CD8-positive, alpha-beta T cell (primary cell): ENCODE measurements at places on chromosomes 16 and 17. TPM values are rescaled to one million over a fixed set of nuclear protein-coding genes. Genes with fewer than 3 reads are reported as not detected.
A peak's percentile ranks its signal among the peaks of the same experiment; 100 is the strongest.

DNA sequence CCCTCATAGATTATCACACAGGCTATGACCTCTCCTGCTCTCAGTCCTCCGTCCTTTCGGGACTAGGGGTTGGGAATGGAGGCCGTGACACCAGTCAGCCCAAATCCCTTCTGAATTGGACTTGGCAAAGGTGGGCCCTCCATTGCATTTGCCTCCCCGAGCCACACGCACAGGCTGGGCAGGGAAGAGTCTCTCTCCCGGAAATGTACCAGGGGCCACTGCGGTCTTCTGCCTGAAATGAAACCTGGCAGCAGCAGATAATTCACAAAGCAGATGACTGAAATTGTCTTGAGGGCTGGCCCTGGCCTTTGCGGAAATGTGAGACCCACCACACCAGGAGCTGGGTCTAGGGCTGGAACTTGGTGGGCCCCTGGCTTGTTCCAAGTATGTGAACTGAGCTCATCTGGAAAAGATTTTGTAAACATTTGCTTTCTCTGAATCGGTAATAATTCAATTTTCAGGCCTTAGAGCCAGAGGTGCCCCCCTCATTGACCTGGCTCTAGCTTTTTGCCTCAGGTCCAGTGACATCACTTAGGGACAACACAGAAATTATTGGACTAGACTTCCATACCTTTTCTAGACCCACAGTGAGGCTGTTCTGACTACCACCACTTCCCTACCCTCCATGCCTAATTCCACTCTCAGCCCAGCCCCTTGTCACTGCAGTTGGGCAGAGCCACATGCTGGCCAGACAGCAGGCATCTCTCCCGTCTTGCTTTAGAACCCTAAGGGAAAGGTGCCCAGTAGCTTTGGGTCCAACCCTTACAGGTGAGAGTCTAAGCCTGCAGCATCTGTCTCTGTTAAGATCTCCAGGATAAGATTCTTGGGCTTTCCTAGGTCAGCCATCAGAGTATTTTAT, 75.2 kb downstream of the CCDC182 start:
- peak; percentile 43 for DNase-seq

DNA sequence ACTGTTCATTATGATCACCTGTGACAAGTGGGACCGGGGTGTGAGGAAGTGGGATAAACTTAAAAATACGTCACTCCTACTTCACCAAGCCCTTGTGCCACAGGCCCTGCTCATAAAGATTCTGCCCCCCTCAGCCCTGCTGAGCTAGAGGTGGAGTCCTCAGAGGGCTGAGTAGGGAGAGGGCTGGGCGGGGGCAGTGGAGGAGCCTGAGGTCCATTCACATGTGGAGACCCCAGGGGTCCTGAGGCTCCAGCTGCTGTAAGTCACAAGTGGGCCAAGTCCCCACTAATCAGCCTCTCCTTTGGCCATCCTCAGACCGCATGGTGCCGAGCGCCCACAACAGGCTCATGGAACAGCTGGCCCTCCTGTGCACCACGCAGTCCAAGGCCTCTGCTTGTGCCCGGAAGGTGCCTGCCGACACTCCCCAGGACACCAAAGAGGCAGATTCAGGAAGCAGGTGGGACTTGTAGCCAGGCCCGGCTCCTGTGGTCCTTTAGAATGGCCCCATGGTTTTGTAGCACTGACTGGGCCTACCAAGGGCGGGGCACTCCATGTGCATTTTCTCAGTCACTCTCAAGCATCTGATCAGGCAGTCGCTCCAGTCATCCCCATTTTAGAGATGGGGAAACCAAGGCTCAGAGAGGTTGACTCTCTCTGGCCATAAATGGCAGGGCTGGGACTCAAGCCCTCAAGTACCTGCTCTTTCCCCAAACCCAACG, 10.4 kb downstream of the DNAAF8 start:
- DNase-seq: no peak

Gene GRAP
- total RNA-seq: 15.8 TPM

DNA sequence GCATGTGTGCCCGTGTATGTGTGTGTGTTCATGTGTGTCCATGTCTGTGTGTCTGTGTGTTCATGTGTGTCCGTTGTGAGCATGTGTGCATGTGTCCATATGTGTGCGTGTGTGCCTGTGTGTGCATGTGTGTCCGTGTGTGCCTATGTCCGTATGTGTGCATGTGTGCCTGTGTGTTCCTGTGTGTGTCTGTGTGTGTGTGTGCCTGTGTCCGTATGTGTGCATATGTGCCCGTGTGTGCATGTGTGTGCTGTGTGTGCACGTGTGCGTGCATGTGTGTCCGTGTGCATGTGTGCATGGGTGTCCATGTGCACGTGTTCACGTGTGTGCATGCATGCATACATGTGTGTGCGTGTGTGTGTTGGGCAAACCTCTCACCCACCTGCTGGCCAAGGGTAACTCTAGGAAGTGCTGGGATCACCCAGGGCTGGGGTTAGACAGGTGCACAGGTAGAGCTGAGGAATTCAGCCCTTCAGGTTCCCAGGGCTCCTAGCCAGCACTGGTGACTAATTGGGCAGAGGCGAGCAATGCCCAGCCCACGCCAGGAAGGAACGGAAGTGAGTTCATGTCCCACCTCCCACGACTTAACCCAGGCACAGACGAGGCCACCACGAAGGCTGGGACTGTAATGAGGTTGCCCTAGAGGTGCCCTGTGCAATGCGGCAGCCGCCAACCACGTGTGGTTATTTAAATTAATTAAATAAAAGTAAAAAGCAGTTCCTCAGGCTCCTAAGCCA, 8.2 kb upstream of the CSNK1D start:
- DNase-seq: no peak

GRCh38 chr17:10748531-10749181, 18.8 kb upstream of the TMEM220 start:
- no peak for DNase-seq

Gene ATP1B2
- not detected for total RNA-seq

GRCh38 chr17:32697728-32698625, 178.9 kb downstream of the MYO1D start:
- DNase-seq: no peak

DNA sequence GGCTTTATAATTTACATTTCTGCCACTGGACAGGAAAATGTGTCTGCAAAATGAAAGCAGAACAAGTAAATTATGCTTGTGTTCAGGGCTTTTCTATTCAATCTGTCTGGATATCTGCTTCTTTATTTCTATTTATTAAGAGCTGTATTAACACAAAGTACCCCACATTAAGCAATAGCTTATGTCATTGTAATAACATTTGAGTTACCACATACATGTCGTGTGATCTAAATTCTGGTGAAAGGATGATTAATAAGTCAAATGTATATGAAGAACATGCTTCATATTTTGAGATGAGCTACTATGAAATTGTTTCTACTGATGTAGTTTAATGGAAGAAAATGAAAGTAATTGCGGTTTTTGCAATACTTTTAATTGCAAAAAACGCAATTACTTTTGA, 238.2 kb downstream of the KCNJ2 start:
- no peak for DNase-seq

DNA sequence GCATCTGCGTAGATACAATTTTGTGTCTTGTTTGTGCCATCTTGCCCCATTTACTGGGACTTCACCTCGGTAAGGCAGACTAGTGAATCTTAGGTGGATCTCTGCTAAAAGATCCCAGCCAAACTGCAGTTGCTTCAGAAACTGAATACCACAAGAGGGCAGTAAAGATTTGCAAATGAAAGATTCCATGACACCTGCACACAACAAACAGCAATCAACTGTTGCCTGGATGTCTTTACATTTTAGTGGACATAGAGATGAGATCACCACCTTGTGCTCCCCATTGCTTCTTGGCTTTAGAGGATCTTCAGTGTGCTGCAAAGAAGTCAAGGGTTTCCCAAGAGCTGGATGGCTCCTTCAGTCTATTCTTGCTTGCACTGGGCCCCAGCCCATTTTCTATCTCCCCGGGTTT, 119.2 kb upstream of the CACNG5 start:
- DNase-seq: no peak

GRCh38 chr17:17221329-17221728, 15.2 kb upstream of the PLD6 start:
- DNase-seq: no peak

Gene TUFM
- total RNA-seq: 119 TPM

- DNase-seq: no peak
Measured at GRCh38 chr17:48596000-48596734, 2.6 kb upstream of the HOXB5 start.

DNA sequence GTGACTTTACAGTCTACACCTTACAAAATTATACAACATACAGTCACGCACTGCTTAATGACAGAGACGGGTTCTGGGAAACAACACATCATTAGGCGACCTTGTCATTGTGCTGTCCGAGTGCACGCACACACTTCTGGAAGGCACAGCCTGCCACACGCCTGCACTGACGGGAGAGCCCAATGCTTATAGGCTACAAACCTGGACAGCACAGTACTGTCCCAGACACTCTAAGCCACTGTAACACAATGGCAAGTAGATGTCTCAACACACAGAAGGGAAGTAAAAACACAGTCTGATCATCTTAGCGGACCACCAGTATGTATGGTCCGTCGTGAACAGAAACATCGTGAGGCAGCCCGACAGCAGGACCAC, 29.8 kb downstream of the KLHDC4 start:
- no peak for DNase-seq

DNA sequence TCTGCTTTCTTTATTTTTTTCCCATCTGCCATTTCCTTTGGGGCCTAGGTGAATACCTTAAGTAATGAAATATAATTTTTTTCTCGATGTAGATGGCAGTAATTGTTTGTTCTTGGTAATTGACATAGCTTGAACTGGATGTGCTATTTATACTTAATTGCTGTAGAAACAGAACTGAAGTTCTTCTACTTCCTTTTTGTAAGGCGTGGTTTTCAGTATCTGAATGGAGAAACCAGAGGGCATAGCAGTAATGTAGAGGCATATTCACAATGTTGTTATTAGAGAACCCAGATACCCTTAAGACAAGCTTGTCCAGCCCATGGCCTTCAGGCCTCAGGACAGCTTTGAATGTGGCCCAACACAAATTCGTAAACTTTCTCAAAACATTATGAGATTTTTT, 16.4 kb downstream of the ATP6V0A1 start:
- DNase-seq: no peak

DNA sequence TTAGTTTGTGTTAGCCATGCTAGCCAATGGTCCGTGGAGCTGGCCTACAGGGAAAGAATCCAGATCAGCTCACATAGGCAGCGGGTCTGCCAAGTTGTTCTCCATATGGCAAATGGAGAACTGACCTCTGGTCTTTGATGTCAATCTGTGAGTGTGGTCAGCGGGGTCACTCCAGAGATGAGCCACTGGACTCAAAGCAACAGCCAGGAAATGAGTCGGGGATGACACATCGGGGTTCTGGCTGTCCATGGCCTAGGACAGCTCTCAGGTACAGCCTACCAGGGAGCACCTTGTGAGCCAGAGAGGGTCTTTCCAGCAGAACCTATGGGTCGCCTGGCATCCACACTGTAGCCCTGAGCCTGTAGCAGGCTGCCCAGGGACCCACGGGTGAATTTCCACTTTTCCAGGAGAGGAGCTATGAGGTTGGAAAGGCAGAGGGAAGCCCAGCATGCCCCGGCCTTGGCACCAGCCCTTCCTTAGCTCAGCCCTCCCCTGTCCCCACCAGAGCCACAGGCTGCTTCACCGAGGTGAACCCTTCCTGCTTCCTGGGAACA, 203.0 kb upstream of the TNRC6C start:
- DNase-seq: no peak

DNA sequence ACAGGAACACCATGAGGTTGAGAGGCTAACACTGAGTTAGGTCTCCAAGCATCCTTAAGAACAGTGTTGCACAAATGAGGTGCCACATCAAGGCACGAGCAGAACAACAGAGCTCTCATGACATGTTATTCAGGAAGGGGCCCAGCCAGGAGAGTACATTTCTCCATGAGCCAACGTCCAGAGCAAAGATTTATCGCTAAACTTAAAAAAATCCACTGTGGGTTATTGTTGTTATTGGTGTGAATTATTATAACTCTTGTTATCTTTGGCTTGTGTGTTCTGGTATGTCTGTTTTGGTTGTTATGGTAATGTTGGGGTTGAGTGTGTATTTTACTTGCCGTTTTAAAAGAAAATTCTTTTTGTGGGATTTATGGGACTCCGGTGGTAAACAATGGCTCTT, 68.9 kb upstream of the MSI2 start:
- no peak for DNase-seq

DNA sequence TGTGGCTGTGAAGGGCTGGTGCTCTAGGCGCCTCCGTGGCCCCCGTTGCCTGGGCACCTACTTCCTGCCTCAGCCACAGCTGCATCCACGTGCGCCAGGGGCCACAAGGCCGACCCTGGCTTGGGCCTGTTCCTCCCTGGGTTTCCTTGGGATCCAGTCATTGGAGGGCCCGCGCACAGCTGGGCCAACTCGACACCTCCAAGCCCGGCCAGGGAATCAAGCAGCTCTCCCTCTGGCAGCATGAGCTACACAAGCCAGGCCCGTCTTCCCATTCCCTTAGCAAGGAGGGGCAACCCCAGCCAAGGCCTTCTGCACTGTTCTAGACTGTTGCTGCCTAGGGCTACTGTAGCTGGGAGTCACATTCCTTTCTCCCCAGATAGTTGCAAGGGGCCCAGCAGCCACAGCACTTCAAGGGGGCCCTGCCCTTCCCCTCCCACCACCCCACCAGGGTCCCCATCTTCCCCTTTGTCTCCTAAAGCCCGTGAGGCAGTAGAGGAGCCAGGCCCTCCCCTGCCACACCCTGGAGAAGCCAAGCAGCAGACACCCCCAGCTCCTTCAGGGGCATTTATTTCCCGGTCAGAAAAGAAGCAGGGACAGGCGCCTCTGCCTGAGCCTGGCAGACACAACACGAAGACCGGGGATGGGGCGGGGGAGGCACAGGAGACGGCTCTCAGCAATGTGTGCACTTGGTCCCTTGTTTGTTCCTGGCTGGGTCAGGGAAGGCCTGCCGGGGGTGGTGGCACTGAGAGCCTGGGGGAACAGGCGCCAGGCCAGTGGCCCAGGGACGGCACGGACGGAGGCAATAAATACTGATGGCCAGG, 3.8 kb downstream of the ARHGDIA start:
- DNase-seq: peak; percentile 47
